T-cell (primary cell): ENCODE measurements at places on chromosomes 2 and 18. TPM values are rescaled to one million over a fixed set of nuclear protein-coding genes. Genes with fewer than 3 reads are reported as not detected.

GRCh38 chr18:8841781-8842485 lies 136.6 kb downstream of the MTCL1 start:
- DNase-seq, result no peak

DNA sequence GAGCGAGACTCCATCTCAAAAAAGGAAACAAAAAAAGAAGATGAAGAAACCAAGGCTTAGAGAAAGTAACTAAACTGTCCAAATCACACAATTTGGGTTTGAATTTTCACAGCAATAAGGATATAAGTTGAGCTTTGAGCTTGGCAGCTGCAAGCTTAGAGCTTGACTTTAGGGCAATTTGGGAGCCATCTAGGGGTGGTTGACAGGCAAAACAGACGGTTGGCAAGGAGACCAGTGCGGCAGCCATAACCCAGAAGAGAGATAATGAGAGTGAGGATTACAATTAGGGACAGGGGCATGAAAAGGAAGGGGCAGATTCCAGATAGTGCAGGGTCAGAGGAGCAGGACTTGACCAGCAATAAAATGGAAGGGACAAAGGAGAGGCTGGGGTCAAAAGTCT lies 382.2 kb upstream of the HNRNPA3 start:
- no peak for DNase-seq

GRCh38 chr2:23495661-23496114 lies 110.7 kb downstream of the KLHL29 start:
- DNase-seq, result no peak

- no peak for DNase-seq
Measured at GRCh38 chr2:216424274-216424673, 12.0 kb downstream of the SMARCAL1 start.

DNA sequence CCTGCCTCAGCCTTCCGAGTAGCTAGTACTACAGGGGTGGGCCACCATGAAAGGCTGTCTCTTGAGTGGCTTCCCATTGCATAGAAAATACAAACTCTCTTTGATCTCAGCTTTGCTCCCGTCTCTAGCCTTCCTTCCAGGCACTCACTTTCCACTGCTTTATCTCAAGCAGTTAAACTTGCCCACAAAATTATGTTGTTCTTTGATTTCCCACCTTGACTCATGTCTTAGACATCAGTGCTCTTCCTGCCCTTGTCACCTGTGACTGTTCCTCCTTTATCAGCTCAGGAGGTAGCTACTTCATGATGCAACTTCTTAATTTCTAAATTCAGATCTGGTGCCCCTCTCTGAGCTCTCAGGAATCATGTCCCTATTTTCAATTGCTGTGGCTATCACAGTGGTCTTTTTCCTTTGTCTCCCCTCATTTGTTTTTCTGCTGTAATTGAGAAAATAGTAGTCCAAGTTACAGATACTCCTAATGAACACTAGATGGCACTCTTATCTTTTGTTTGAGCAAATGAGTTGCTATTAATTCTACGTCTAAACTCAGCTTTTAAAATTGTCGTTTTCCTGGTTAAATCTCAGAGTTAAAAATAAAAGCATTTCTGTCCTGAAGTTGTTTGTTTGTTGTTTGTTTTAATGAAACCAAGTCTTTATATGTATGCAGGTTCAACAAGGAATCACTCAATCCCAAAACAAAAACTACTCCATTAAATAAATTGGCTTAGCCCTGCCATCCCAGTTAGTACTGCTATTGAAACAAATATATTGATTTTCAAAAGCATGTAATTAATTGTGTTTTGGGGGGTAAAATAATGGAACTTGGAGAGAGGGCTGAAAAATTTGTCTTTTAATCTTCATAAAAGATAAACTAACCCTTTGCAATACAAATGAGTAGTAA lies 46.9 kb upstream of the GREB1L start:
- no peak for DNase-seq

- no peak for DNase-seq
Measured at GRCh38 chr2:229825476-229825875, 96.3 kb downstream of the TRIP12 start.

DNA sequence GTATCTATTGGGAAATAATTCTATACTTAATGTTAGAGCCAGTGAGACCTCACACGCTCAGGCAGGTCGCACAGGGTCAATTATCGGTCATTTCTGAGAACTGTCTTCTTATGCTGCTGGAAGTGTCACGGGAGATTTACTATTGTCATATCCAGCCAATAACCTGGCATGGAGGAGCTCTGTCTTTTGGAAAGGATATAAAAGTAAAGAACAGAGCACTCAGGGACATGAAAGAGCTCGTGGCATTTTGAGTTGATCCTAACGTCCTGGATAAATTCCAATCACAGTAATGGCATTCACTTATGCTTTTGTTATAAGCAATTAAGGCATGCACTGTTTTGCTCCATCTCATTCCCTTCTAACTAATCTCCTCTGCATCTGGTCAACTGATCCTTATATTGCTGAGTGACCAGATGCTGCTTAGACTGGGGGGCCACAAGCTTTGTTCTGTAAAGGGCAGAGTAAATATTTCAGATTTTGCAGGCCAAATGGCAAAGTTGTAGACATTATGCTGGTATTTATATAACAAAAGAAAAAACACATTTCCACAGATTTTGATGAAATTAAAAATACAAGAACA lies 453.5 kb upstream of the SMIM21 start:
- no peak for DNase-seq

DNA sequence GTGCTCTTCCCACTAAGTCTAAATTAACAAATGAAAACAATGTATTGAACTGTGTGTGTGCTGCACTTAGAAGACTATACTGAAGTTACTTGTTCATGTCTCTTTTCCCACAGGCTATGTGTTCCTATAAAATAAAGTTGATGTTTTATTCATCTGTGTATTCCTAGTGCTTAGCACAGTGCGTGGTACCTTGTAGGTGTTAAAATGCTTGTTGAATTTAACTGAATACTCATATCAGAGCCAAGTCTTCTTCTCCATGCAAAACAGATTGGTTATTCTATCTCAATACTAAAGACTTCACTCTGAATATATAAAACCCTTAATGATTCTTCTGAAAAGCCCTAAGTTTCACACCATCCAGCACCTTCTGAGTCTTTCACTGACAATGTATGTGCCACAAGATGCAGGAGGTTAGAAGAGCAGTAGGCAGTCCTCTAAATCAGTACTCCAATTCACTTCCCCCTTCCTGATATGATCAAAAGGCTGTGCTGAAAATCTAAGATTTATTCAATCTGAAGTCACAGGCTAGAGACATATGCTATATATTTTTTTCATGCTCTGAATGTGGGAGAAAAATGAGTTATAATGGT lies 231.7 kb upstream of the CCDC150 start:
- no peak for DNase-seq

DNA sequence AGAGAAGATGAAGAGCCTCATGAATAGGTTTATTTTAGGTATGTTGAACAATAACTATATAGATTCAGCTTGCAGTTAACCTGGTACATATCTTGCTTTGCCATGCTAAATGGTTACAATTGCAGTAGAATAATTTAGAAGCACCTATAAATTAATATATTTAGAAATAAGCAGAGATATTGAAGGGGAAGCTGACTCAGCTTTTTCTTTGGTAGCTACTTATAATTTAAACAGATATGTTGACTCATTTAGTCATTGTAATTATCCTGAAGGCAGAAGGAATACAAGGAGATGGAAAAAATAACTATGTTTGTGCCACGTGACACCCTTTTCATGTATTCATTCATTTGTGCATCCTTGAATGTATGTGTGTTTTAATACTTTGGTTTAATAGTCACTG lies 755.5 kb downstream of the SUCLG1 start:
- DNase-seq, result no peak

- DNase-seq, result no peak
Measured at GRCh38 chr2:96083064-96083939, 33.1 kb downstream of the ADRA2B start.

DNA sequence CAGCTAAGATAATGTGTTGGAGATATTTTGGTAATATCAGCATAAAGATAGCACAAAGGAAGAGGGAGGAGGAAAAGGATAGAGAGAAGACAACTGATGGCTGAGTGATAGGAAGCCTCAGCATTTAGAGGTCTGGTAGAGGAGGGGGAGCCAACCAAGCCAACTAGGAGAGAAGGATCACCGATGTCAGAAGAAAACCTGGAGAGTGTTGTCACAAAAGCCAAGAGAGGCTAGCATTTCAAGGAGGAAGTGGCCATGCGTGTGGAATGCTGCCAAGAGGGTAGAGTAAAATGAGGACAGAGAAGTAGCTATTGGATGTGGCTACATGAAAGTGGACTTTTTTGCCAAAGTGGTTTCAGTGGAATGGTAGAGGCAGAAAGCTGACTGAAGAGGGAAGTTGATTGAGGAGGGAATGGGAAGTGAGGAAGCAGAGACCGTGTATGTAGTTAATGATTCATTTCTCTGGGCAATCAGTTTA lies 34.3 kb downstream of the LCLAT1 start:
- DNase-seq, result no peak

- DNase-seq, result no peak
Measured at GRCh38 chr2:113070606-113070975, 2.8 kb downstream of the IL1F10 start.

DNA sequence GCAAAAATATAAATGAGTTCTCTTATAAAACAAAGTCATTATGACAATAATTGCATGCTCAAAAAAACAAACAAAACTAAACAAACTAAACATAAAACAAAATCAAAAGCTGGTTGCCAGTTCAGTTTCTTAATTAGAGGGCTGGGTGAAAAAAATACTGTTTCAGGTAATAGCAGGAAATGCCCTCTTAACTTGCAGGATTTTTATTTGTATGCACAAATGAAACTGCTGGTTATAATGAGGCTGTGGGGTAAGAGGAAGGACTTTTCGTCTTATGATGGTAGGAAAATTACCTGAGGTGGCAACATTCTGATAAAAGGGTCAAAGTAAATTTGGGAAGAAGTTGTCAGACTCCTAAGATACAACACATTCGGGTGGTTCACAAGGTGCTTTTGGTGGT lies 21.5 kb upstream of the CDKL4 start:
- no peak for DNase-seq

DNA sequence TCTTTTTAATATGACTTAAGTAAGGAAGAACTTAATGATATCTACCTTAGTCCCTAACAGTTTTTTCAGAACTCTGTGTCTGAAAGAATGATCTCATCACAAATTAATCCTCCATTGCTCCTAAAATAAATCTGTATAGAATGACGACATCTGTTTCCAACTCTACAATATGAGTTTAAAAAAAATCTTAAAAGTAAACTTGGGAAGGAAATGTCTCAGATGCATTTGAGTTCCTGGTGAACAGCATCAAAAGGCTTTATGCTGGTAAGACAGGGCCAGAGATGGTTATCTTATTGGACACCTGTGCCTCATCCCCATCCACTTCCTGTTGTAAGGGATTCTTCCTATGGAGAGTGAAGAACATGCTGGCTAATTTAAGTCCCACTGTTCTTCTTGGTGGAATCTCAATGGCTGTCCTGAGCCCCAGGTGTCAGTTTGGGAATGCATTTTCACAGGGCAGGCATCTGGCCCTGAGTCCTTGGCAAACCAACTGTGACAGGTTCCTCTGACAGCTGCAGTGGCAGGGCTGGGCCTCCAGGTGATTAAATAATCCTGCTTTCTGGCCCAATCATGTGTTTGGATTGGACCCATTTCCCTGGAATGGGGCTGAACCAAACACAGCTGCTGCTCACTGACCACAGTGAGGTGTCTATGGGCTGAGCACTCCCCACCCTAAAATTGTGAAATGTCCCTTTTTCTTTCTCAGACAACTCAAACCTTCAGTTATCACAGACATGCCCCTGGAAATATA lies 12.9 kb upstream of the NCKAP5 start:
- no peak for DNase-seq

DNA sequence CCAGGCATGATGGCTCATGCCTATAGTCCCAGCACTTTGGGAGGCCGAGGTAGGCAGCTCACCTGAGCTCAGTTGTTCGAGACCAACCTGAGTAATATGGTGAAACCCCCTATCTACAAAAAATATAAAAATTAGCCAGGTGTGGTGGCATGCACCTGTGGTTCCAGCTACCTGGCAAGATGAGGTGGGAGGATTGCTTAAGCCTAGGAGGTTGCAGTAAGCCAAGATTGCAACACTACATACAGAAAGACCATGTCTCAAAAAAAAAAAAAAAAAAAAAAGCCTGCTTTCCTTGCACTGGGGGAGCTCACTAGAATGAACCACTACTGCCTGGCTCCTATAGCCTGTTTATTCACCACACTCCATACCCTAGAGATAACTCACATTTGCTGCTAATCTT lies 7.4 kb upstream of the MAT2A start:
- no peak for DNase-seq

- DNase-seq, result no peak
Measured at GRCh38 chr18:46619559-46619958, 37.5 kb downstream of the LOXHD1 start.

GRCh38 chr2:71004857-71005256 lies 10.2 kb upstream of the TEX261 start:
- no peak for DNase-seq

DNA sequence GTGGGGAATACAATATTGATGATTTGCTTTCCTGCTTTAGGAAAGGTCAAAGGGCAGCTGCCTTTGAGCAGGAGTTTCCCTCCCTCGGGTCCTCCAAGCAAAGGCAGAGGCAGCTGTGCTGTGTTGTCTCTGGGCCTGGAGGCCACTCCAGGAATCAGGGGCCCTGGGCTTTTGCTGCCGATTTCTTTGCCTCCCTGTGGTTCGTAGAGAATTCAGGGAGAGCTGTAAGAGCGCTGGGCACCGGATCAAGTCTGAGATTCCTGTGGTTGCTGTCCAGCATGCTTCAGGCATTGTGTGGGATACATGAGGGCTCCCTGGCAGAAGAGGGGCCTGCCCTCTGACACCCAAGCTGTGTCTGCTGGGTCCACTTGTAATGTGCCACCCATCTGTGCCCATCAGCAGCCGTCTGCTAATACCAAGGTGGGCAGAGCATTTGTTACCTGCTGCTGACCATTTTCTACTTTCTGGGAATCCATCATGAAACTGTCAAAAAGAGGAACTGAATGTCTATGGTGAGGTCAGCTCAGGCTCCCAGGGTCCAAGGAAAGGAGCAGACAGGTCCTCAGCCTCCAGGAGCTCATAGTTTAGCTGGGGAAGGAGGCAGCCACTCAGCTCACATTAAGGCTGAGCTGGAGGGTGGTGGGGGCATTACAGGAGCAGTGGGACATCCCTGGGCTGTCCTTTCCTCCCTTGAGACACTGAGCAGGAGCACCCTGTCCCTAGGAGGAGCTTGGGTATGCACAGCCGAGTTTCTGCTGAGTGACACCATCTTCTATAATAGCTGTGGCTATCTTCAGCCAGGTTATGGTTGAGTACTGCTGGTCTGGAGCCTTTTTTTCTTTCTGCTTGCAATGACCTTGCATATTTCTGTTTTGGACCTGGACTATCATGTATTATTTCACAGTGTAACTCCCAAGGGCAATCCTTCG lies 68.5 kb downstream of the CTIF start:
- DNase-seq, result no peak

GKN1 gene
- not detected for total RNA-seq

SULT1C2 gene
- not detected for total RNA-seq

GPR45 gene
- not detected for total RNA-seq

LAMA3 gene
- 0.20 TPM for total RNA-seq

CHST9 gene
- total RNA-seq, result not detected

GALNT5 gene
- total RNA-seq, result not detected

SPP2 gene
- total RNA-seq, result not detected

DQX1 gene
- total RNA-seq, result not detected

BCL2 gene
- total RNA-seq, result 128 TPM
